Common myeloid progenitor, CD34-positive (primary cell): ENCODE measurements at places on chromosomes 3 and 15.

- peak; percentile 54 for DNase-seq
Measured at GRCh38 chr3:167032267-167032876, 347.7 kb downstream of the ZBBX start.

- no peak for DNase-seq
Measured at GRCh38 chr15:101162701-101163483, 89.0 kb downstream of the CHSY1 start.

DNA sequence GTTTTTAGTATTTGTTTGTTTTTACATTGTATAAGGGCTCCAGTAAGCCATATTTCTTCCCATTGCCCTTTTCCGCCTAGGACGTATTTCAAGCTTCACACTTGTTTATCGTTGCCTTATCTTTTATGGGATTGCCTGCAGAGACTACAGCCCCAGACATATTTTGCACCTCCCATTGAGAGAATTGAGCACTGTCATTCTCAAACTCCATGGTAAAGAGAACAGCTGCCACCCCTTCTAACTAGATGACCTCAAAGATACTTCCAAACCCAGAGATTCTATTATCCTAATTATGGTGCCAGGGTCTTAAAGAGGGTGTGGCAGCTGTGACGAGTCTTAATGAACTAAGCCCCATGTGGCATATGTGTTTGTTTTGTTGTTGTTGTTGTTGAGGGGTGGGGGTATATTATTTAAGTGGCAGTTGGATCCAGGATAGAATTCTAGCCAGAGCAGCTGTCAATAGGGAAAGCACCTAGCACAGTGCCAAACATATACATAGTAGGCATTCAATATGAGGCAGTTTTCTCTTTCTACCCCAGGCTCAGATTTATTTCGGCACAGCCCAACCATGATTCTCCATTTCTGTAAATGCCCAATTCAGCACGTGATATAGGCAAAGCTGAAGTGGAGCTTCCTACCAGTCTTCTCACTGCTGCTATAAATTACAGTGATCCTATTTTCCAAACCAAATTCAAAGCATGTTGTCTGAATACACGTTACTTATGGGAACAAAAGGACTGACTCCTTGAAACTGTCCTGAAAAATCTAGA lies 932 bp upstream of the TP53BP1 start:
- DNase-seq: no peak

DNA sequence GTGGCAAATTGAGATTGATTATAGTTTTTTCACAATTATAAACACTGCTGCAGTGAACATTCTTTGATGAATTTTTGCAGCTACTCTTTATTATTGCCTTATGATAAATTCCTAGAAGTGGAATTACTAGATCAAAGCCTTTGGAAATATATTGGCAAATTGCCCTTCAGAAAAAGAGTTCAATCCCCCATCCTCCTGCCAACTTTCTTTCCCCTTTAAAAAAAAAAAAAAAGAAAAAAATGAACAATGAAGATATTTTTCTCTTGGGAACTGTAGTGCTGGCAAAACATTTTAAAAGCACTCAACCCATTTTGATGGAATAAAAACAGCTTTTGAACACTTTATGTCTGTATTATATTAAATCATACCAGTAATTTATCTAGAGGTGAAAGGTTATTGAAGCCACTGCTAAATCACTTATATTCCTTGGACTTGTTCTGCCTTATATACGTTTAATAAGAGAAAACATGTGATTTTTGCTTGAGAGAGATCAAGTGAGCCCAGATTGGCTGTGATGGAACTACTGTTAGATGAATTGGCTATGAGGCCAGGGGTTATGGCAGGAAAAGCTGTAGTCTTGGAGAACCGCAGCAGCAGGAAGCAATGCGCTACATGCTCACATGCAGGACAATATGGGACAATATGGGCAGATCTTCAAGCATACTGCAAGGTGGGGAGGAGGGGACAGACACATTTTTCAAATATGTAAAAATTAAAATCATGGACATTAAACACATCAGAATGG lies 212.8 kb upstream of the C2CD4B start:
- no peak for DNase-seq

DNA sequence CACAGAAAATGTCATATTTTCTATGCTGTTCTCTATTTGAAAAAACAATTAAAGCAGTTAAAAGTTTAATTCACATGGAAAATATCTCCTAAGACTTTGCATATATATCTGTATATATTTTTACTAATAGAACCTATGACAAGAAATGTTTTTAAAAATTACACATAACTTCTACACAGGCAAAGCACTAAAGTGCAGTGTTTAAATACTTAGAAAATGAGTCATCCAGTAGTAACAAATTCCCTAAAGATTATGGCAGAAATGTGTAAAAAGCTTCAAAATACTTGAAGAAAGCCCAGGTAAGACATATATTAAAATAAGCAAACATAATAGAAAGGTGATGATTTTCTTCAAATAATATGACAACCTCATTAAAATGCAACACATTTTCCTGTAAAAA lies 236.6 kb downstream of the TBC1D5 start:
- DNase-seq: no peak

DNA sequence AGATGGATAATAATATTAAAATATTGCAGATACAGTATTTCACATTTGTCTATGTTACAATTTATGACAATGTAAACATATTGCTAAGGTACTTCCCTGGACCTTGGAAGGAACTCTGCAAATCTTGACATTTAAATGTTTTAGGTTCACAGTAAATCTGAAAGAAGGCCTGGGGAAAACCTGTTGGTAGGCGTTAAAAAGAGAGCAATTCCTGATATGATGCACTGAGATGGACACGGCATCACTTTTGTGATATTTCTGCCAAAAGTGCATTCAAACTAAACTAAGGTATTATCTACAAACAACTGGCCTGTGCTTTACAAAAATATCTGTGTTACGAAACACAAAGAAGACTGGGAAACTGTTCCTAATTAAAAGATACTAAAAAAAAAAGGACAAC lies 6.1 kb upstream of the TP63 start:
- no peak for DNase-seq

- no peak for DNase-seq
Measured at GRCh38 chr15:64800476-64800875, 25.0 kb downstream of the PIF1 start.

GRCh38 chr15:39226169-39226937 lies 354.5 kb upstream of the THBS1 start:
- DNase-seq: no peak

- no peak for DNase-seq
Measured at GRCh38 chr15:36347272-36347858, 232.1 kb upstream of the CDIN1 start.

DNA sequence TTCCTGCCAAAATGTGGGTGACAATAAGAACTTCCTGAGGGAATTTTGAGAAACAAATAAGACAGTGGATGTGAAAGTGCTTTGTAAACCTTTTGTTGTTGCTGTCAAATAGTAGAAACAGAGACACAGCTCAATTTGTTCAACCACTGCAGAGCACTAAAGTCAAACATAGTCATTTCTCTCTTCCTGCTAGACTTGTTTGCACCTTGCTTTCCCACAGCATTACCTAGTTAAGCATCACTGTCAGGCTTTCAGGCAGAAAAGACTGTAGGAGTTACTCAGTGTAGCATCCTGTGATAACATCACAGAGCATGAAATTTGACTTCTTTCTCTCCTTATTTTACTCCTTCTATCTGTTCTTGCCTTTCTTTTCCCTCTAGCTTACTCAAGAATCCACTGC lies 27.1 kb downstream of the SLC12A1 start:
- no peak for DNase-seq

- peak; percentile 70 for DNase-seq
Measured at GRCh38 chr15:59437817-59438624, at the start of gene FAM81A. TSS of gene FAM81A (plus strand) at chr15:59438186. CDS start at chr15:59458627, 20,441 bp downstream.

DNA sequence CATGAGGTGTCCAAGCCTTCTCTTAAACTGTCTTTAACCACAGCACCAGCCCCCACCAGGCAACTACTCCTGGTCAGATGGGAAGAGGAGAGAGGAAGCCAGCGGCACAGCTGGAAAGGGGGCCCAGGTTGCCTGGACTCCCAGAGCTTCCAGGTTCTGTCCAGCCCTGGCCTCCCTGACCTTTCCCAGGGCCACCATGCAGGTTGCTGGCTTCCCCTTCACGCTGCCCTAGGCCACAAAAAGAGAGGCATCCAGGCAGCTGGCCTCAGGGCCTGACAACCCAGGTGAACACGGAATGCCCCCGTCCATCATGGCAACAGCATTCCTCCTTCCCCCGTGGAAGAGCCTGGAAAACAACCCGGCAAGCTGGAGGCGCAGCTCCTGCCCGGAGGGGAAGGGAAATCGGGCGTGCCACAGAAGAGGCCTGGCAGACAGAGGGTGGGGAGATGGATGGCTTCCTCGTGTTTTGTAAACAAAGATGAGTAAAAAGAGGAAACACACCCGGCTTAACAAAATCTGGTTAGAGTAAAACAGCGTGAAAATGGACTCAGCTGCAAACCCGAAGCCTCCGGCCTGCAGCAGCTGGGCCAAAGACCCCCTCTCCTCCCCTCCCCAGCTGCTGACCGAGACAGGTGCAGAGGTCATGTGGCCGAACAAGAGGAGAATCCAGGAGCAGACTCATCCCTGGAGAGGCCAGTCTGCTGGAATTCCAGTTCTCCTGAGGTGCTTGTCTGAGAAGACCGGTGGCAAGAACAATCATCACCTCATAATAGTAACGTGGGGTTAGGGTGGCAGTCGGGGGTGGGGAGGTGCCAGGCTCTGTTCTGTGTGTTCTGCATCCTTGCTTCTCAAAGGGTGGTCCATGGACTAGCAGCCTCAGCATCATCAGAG lies 15.5 kb downstream of the BMF start:
- no peak for DNase-seq

- no peak for DNase-seq
Measured at GRCh38 chr3:134618478-134619300, 32.1 kb downstream of the KY start.

GRCh38 chr15:33191591-33191990 lies 2.9 kb downstream of the FMN1 start:
- DNase-seq: no peak

GRCh38 chr3:50926868-50927267 lies 252.1 kb downstream of the DOCK3 start:
- DNase-seq: no peak

GRCh38 chr3:32831791-32832190 lies 14.0 kb downstream of the TRIM71 start:
- DNase-seq: peak; percentile 64

DNA sequence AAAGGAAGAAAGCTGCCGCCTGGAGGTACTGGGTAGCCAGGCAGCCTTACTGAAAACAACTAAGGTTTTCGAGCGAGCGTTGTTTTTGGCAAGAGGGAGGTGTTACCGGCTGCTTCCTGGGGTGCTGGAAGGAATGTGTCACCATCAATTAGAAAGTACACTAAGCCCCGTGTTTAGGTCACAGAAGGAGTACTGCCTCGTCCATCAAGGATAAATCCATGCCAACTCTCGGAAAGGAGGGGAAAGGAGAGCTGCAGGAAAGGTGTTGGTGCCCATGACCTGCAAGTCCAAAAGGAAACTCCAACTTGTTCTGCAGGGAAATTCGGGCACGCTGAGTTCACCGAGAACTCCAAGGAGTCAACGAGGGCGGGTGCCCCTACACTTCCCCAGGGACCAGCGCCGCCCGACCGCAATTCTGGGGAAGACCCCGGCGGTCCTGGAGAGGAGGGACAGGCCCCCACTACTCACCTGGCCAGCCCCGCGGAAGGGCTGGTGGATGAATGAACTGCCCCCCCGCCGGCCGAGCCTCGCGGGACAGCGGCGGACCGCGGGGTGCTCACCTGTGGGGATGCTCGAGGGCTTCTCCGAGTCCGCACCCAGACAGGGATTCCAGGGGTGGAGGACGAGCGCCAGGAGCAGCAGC lies 542 bp downstream of the PLOD2 start:
- DNase-seq: peak; percentile 83

DNA sequence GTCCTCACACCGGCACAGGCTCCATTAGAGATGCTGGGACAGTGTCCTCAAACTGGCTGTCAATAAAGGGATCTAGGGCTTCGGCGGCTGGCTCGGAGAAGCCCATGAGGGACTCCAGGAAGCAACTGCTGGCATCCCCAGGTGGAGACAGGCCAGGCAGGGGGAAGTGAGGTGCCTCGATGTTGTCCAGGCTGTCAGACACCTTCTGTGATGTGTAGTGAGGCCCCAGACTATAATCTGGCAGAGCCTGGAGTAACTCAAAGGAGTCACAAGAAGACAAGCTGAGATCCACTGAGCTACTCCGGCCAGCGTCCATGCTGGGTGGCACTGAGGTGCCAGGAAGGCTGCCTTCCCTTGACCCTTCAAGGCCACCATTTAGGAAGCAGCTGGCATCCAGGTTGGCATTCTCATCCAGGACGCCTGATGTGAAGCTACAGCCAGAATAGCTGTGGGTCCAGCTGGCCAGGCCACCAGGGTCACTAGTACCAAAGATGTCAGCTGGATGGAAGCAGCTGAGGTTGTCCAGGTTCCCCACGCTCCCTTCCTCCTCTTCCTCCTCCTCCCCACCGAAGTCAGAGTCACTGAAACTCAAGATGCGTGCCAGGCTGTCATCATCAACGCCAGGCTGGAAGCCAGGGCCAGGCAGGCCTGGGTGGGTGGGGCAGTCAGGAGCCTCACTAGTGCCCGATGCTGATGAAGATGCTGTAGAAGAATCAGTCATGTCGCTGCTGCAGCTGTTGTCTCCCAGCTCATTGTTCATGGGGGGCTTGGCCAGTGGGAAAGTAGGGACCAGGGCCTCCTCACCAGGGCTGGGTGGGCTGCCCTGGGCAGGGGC lies 10.1 kb downstream of the CSRNP1 start:
- no peak for DNase-seq

GRCh38 chr3:197353867-197354567 lies 55.6 kb upstream of the DLG1 start:
- DNase-seq: no peak

DNA sequence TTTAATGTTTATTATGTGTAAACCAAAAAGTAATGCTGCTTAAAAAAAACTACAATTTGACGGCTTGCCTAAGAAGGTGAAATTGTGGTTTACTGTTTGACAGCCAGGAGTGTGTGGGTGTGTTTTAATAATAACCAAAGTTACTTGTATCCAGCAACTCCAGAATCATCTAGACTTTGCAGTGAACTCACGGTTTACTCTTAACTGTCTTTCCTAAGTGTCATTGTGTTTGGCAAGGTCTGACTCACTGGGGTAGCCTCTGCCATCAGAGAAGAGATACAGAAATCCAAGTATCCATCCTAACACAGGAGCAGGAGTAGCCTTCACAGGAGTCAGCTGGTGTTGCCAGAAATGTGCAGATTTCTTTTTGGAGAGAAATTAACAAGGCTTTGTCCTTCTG lies 151.1 kb downstream of the CTNNB1 start:
- peak; percentile 18 for DNase-seq

- DNase-seq: no peak
Measured at GRCh38 chr15:89777782-89778380, 1.7 kb downstream of the MESP2 start.

- DNase-seq: peak; percentile 10
Measured at GRCh38 chr3:31288641-31289100, 244.1 kb upstream of the STT3B start.

- DNase-seq: no peak
Measured at GRCh38 chr15:73748730-73749129, 4.4 kb downstream of the INSYN1 start.

DNA sequence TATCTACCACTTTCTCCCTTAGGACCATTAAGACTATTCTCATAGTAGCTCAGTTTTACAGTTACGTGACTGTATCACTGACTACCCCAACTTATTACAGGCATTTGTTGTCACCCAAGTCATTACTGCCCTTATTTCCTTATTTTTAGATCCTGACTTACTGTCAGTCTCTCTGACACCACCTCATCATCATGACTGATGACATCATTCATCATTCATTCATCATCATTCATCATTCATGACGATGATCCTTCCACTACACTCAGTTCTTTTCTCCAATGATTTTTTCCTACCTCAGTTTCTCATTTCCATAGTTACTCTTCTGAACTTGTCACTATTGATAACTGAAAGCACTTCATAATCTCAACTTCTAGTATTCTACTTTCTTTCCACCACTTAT lies 83.8 kb downstream of the ADAM10 start:
- no peak for DNase-seq
